CD4-positive, alpha-beta T cell treated with Interferon gamma for 1 hour (primary cell): ENCODE measurements at places on chromosomes 4 and X.
A peak's percentile ranks its signal among the peaks of the same experiment; 100 is the strongest.

GRCh38 chrX:66074920-66075879 lies 35.3 kb upstream of the VSIG4 start:
- peak; percentile 47 for DNase-seq

DNA sequence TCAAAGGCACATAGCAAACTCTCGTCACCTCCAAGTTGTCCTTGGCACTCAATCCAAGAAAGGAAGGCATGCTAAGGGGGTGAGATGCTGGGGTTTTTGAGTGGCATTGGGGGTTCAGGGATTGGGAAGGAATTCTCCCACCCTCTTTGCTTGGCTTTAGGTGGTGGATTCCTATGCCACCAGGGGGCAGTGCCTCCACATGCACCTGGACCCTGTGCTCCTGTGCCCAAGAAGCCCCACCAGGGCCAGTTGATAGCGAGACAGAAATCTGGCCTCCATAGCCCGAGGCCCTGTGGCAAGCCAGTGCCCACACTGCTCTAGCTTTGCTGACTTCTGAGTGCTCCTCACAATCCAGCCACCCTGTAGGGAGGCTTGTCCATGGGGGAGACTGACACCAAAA lies 2.0 kb upstream of the FATE1 start:
- no peak for DNase-seq

DNA sequence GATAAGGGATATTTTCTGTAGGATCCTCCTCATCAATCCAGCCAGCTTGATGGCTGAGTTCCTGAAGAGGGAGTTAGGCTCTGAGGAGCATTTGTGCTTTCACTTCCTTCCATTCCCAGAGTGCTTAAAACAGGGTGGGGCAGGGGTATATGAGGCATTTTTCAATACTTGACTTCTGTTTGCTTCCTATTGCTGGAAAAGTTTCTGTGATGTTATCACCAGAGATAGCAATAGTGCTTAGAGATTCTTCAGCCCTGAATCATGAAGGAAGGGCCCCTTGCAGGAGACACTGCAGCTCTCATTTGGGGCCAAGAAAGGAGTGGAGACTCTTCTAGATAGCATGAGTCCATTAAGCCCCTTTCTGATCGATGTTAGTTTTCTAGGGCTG lies 166.7 kb upstream of the RPS6KA3 start:
- DNase-seq, result no peak

GRCh38 chr4:5942947-5943346 lies 50.1 kb upstream of the CRMP1 start:
- no peak for DNase-seq

DNA sequence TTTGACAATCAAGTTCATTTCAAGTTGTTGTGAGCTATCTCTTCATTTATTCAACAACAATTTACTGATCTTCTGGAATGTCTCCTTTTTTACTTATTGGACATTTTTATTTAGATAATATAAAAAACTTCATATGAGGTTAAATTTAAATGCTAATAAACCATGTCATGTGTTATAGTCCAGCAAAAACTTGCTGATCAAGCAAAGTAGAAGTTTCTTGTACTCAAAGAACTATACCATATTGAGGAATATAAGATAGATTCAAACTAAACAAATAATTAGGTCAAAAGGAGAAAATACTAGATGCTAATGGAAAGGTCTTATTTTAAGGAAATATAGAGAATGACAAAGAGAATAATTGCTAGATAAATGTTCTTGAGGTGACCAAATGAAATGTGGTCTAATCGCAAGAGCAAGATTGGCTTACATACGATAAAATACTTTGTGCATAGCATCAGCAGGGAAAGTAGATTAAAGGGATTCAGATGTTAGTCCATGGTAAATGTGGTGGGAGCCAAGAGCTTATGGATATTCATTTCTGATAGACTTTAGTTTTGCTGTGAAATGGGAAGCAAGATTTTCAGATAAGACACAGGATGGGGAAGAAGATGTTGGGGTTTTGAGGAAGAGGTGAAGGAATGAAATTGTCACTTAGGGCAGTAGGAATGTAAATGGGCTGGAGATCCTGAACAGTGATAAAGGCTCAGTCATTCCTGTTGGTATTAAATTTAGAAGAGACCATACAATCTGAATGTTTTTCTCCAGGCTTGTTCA lies 229.5 kb downstream of the MAPK10 start:
- DNase-seq, result no peak

GRCh38 chrX:43277879-43278278 lies 378.2 kb upstream of the MAOA start:
- no peak for DNase-seq

GRCh38 chr4:87101543-87102199 lies 118.7 kb downstream of the KLHL8 start:
- DNase-seq, result no peak

GRCh38 chrX:24214568-24214967 lies 65.0 kb downstream of the ZFX start:
- DNase-seq, result no peak
